ENCODE measurements at places on chromosomes 12 and 14.

DNA sequence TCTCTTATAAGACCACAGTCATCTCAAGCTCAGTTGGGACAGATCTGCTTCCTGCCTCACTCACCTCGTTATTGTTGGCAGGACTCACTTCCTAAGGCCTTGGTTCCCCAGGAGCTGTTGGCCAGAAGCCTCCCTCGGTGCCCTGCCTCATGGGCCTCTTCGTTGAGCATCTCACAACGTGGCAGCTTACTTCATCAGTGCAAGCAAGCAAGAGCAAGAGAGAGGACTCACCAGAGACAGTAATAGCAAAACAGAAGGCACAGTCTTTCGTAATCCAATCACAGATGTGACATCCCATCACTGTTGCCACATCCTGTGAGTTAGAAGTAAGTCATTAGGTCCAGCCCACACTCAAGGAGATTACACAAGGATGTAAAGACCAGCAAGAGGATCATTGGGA, 5.1 kb upstream of the NUMB start:
- DNase-seq = no peak

- no peak for DNase-seq
Measured at GRCh38 chr14:36659822-36660735, 1.6 kb upstream of the PAX9 start.

DNA sequence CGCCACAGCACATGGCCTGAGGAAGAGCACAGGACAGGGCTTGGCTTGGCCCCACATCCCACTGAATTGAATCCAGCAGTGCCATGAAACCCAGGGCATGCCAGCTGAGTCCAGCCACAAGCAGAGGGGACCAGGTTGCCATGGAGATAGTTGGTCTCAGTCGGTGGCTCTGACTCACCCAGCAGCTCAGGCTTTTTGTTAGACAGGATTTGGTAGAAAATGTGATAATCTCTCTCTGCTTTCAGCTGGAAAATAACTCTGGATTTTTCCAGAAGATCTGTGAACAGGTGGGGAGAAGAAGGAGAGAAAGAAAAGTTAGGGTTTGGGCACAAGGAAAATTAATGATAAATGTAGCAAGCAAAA, 4.8 kb downstream of the MYH7 start:
- DNase-seq = no peak

DNA sequence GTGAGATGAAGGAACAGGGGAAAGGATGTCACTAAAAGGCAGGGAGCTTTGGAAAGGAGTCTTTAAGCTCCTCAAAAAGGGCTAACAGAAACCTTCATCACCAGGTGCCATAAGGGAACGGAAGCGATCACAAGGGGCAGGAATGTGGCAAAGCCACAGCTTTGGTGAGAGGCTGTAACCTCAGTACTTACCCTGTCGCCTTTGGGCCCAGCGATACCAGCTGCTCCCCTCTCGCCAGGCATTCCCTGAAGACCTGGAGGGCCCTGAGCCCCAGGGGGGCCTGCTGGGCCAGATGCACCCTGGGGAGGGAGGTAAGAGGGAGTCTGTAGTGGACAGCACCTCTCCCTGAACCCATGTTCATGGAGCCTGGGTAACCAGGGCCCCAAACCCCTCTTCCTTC, 18.9 kb downstream of the TMEM106C start:
- DNase-seq = no peak

DNA sequence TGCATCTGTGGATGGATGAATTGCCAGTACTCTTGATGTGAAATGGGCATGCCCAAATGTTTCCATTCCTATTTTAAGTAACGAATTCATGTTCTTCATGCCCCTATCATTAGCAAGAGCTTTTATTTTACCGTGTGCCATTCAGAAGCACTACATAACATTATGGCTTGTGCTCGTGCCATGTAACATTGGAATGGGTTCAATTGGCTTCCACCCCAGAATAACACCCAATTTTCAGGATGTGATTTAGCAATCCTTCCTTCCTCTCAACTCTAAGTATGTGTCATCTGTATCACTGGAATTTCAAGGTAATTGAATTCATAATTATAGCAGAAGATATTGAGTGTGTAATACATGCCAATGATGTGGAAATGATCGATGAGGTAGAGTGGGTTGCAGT, 145.8 kb upstream of the TMPO start:
- no peak for DNase-seq

DNA sequence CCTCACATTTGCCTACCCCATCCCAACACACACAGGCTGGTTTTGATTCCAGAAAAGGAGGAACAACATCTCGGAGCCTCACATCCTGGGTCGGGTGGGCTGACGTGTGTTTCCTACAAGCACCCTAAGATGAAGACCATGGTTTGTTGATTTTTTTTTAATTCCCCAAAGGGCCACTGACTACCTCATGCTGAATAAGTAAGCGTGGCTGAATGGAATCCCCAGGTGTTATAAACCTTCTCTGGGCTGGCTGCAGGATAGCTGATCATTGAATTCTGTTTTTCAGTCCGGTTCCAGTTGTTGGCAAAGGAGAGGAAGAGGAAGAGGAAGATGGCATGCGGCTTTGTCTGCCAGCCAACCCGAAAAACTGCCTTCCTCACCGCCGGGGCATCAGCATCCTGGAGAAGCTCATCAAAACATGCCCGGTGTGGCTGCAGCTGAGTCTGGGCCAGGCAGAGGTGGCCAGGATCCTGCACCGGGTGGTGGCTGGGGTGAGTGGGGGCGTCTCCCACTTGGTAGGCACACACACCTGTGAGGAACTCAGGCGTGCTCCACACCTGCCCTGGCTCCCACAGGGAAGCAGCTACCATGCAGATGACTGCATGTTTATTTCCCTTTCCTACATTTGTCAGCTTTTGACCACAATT, 42.0 kb downstream of the RIN3 start:
- DNase-seq = no peak

- no peak for DNase-seq
Measured at GRCh38 chr14:79575032-79575431, 636.3 kb downstream of the DIO2 start.

GRCh38 chr12:104555648-104556047, 98.9 kb downstream of the CHST11 start:
- DNase-seq = no peak

GRCh38 chr12:81692008-81692407, 67.1 kb downstream of the PPFIA2 start:
- DNase-seq = no peak

GRCh38 chr12:48005001-48005749, 899 bp upstream of the COL2A1 start:
- DNase-seq = peak; percentile 34

- DNase-seq = no peak
Measured at GRCh38 chr14:74278080-74278479, 24.7 kb downstream of the ABCD4 start.

GRCh38 chr14:95286645-95287044, 33.1 kb downstream of the CLMN start:
- no peak for DNase-seq

DNA sequence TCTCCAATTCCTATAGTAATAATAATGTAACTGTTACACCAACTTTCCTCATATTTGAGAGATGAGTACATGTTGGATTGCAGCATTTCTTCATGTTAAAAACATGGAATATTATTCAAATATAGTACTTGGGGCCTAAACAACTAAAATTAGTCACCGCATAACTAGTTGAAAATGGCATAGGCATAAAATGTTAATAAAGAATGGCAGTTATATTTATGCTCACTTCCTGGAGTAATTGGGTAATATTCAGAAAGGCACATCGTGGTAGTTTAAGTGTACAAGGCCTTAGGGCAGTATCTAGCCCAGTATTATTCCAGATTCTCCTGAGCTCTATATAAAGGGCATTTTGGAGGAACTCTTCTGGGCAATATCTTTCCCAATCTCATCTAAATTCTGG, 46.0 kb downstream of the ERGIC2 start:
- DNase-seq = no peak
